ENCODE measurements at places on chromosomes 3 and 15.

GRCh38 chr15:48032911-48033310 is 87.9 kb upstream of the SLC24A5 start:
- no peak for DNase-seq

DNA sequence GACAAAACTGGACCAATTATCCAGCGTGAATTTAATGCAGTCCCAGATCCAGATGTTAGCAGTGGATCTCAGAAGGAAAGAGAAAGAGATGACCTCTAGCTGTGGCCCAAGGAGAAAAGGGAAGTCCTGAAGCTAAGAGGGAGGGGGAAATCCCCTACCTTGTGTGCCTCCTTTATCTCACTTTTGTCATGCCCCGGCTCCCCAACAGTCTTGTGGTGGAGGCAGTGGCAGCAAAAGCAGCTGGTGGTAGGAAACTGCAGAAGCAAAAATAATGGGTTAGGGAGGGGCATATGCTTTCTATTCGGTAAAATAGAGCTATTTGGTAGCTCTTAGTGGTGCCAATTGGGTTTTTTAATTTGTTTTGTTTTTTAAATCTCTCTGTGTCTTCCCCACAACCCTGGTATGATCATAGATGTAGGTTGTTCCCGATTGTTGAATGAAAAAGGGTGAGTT is 56.5 kb downstream of the MCTP2 start:
- DNase-seq = no peak

DNA sequence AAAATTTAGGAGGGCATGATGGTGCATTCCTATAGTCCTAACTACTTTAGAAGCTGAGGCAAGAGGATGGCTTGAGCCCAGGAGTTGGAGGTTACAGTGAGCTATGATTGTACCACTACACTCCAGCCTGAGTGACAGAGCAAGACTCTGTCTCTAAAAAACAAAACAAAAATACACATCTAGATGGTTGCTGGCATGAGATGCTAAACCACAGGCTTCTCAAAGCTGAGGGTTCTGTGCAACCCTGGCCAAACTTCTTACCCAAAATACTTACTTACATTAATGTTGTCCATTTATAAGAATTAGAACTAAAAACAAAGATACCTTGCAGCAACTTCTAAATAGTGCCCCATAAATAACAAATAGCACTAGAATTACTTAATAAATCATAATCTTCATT is 14.3 kb upstream of the ARHGEF3 start:
- DNase-seq = no peak

DNA sequence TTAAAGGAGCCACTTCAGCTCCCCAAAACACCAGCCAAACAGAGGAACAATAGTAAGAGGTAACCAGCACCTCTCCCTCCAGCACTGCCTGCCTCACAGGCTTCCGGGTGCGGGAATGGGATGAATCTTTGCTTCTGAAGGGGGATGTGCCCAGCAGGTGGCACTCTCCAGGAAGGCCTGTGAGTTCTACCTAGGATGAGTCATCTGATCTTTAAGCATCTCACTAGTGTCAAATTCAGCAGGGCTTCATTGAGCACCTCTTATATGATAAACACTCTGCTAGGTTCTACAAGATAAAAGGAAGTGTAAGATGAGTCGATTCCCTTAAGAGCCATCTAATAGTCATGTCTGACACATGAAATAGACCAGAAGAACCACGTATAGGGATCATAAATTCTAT is 237.4 kb upstream of the UMPS start:
- peak; percentile 78 for DNase-seq

- no peak for DNase-seq
These were observed 83.5 kb upstream of the NAALADL2 start for GRCh38 chr3:174775603-174776002.

DNA sequence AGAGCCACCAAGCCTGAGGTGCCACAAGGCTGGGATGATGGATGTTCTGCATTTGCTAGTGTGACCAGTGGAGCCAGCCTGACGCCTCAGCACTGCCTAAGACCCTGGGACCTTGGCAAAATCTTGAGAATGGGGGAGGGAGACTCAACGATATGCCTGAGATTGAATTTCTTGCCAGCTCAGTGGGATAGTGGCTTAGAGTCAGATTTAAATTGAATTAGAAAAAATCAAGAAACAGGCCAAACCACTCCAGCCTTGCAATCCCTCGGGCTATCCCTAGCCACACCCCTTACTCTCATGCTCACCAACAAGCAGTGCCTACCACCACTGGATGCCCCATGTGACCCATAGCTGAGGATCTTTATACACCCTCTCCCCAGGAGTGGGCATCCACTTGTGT is 18.7 kb upstream of the PDE8A start:
- DNase-seq = peak; percentile 36

GRCh38 chr15:32716915-32717425 is 834 bp upstream of the GREM1 start:
- no peak for DNase-seq

GRCh38 chr15:77907824-77908751 is 169.4 kb downstream of the TBC1D2B start:
- peak; percentile 69 for DNase-seq

DNA sequence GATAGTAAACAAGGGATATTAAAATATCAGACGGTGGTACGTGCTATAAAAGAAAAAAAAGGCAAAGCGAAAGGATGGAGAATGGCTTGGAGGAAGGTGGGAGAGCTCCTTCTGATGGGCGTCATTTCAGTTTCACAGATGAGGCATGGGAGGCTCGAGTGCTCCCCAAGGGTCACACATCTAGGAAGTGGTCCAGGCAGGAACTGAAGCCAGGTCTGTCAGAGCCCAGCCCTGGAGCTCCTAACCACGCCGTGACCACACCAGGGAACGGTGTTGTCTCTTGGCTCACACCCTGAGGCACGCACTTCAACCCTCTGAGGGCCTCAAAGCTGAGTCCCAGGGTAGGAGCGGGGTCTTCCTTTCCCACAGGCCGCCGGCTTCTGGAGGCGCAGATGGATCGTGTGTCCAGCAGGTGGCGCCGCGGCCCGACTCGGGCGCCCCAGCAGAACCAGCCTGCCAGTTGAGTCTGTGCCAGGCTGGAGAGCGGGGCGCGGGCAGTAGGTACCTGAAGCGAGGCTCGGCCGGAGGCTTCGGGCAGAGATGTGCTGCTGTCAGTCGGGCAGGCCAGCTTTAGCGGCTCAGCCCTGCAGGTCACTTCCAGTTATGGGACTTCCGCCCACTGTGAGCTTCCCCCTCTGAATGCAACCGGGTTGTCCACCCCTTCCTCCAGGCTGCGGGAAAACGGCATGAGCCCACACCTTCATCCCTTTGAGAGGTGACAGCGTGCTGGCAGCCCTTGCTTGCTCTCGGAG is 68.1 kb downstream of the SLC6A1 start:
- DNase-seq = peak; percentile 87

DNA sequence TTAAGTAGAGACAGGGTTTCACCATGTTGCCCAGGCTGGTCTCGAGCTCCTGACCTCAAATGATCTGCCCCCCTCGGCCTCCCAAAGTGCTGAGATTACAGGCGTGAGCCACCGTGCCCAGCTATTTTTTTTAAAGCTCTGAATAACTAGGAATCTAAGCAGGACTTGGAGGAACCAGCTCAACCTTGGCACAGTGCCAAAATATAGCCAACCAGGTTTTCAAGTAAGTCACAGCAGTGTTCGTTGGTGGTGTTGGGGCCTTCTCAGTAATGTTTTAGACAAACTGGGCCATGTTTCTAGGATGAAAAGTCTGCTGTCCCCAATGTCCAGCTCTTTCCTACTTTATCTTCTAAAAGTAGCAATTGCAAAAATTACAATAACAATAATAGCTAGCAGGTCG is 6.4 kb upstream of the ADAM10 start:
- no peak for DNase-seq

GRCh38 chr3:186342197-186342596 is 19.8 kb downstream of the DGKG start:
- no peak for DNase-seq

GRCh38 chr3:50554553-50554952 is 13.0 kb downstream of the C3orf18 start:
- no peak for DNase-seq

GRCh38 chr3:40079847-40080240 is 229.7 kb upstream of the EIF1B start:
- no peak for DNase-seq

DNA sequence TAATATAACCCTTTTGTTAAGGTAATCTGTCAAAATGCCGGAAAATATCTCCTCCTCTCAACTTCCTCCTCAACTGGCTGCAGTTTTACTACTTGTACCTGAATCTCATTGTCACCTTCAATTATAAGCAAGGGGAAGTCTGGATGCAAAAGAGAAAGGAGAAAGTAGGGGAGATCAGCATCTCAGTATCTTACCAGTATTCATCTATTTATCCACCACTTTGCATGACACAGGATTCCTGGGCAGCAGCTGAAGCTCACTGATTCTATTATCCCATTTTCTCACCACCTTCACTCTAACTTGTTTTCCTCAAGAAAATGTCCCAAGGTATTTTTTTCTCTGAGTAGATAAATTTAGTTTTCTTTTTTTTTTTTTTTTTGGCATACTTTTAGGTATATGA is 440.5 kb upstream of the CBLB start:
- peak; percentile 28 for DNase-seq

- no peak for DNase-seq
These were observed 2.5 kb downstream of the PFN2 start for GRCh38 chr3:149968216-149968615.

DNA sequence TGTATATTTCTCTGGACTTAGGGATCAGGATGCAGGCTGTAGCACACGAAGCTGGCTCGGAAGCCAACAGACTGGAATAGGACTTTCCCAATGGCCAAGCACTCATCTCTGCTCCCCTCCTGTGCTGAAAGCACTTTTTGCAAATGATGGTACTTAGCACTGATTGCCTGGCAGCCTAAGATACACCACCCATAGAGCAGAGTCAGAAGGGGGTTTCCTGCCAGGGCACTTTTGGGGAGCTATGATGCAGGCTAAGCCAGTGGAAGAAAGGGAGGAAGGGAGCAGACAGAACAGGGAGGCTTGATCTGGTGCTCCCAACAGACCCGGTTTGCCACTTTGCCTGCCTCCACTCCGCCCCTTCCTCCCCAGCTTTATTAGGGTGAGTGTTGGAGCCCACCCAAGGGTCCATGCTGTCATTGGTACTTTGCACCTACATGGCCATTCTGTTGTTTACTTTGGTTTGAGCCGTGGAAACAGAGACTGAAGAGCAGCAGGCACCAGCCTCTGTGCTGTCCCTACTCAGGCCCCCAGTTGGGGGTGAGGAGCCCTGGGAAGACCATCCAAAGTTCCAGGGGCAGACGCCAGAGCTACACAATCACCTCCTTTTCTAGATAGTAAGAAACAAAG is 15.9 kb downstream of the BSN start:
- DNase-seq = no peak

GRCh38 chr3:130473416-130473815 is 43.6 kb upstream of the COL6A6 start:
- DNase-seq = no peak

GRCh38 chr15:74855857-74856256 is 12.9 kb upstream of the ULK3 start:
- no peak for DNase-seq

DNA sequence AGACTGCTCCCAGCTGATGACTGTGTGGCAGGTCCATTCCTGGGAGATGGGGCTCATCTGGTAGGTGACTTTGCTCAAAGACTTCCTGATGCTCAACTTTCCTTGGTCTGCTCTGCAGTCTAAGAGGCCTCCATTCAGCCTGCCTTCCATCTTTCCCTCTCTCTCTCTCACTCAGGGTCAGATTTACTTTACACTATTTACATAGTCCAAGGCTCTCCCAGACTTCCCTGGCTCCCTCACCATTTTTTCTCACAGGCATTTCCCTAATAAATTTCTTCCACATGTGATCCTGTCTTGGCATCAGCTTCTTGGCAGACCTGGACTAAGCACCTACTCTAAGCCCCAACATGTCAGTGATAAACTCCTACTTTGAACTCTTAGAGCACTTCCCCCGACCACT is 13.0 kb upstream of the PCCB start:
- DNase-seq = no peak

- DNase-seq = no peak
These were observed 760.4 kb downstream of the NTRK3 start for GRCh38 chr15:87496109-87496508.

GRCh38 chr3:14238930-14239329 is 60.3 kb downstream of the LSM3 start:
- no peak for DNase-seq

DNA sequence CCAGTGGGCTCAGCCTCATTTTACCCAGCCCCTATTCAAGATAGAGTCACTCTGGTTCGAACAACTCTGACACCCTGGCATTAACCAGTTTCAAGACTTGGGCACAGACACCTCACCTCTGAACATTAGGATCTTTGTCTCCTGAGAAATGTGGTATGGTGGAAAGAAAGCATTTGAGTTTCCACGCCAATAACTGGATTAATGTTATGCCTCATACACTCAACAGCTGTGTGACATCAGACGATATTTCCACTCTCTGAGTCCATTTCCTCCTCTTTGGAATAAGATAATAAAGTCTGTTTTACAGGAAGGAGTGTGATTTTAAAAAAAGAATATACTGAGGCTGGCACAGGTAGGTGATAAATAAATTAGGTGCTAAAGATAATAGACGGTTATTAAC is 121.3 kb upstream of the CHL1 start:
- DNase-seq = no peak

DNA sequence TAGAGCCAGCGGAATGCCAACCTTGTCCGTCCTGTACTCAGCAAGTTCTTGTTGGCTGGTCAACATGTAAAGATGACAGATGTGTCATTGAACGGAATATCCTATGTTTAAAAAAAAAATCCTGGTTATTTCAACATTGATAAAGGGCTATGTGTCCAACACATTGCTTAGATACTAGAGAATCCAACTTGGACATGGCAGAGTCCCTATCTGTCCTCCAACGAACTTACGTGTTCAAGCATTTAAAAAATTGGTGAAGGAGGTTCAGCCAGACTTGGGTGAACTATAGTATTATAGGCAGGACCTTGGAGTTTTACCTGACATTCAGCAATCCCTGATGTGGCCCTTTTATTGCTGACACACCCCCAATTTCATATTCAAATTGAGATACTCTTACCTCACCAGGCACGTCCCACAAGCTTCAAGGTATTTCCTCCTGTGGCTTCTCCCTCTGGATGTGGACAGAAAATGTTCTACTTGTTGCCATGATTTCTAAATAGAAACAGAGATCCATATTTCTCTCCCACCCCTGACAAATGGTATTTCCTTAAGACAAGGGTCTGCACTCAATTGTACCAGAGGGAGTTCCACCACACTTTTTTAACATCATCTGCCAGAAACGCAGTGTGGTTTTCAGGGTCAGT is 207.7 kb upstream of the TPM1 start:
- DNase-seq = no peak

GRCh38 chr15:45732662-45733061 is 97.8 kb downstream of the SQOR start:
- DNase-seq = peak; percentile 20

DNA sequence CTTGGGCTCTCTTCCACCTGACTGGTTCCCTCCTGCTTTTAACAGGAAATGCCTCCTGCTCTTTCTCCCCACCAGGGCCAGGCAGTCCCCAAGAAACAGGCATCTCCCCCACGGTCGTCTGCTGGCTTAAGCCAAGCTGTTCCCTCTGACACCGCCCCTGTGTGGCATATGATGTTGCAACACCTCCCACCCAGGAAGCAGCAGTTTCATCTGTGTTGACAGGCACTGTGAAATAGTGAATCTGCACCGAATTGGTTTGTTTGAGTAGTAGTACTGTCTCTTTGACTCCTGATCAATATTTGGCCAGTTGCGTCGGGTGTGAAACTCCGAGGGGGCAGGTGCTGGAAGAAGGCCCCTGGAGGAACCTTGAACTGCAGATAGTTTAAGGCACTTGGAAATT is 188.8 kb downstream of the FEZF2 start:
- peak; percentile 17 for DNase-seq

All from iPS-NIHi11 (cell line).